ENCODE measurements at places on chromosomes 6 and 20. TPM values are rescaled to one million over a fixed set of nuclear protein-coding genes. Genes with fewer than 3 reads are reported as not detected.

Gene PRR18
- total RNA-seq: 0.20 TPM

Gene PRPH2
- 2.8 TPM for total RNA-seq

Gene SALL4
- total RNA-seq: 2.7 TPM

Gene PPARD
- 7.9 TPM for total RNA-seq

Gene CCDC28A
- total RNA-seq: 15.0 TPM

Gene ASIP
- total RNA-seq: 7.6 TPM

DNA sequence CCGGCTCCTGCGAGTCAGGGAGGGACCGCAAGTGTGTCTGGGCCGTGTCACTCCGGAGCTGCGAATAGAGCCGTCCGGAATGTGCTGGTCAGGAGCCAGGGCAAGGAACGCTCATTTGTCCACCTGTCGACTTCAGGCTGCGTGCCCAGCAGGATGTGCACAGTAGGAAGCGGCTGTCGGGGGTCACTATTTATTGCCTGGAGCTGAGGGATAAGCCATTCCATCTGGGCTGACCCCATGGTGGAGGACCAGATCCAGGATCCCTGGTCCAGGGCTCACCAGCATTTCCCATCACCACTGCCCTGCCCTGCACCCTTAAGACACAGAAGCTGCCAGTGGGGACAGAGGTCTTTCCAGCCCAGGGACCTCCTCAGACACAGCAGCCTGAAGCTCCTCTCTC, 14.7 kb downstream of the NTSR1 start:
- no peak for DNase-seq

DNA sequence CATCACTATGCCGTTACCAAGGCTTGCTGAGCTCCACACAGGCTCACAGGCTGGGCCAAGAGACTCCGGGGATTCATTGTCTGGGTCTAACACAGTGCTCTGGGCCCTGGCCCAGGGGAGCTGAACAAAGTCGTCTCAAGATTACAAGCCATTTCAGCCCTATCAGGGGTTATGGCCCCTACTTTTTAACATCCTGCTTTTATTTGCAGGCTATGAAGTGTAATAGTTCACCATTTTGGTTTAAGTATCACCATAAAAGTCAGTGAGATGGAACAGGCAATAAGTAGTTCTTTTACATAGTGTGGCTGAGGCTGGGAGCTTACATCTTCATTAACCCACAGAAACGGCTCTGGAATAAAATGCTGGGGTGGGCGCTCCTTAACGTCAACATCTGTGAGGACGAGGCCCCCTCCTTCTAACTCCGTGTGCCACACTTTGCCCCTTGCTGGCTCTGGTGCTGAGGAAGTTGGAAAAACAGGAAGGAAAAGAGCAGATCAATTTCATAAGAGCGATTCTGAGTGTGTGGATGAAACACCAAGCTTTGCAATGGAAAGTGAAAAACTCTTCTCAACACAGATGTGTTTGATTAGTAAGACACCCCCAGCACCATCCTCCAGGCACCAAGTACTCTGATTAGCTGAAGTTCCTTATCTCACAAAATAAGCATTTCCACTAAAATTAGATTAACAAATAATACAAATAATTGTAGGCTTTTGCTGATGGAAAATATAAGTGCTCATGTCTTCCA, 447.3 kb downstream of the MAFB start:
- DNase-seq: no peak

- no peak for DNase-seq
Measured at GRCh38 chr6:134937426-134937825, 12.5 kb downstream of the ALDH8A1 start.

- no peak for DNase-seq
Measured at GRCh38 chr6:114315831-114316595, 26.8 kb downstream of the HS3ST5 start.

DNA sequence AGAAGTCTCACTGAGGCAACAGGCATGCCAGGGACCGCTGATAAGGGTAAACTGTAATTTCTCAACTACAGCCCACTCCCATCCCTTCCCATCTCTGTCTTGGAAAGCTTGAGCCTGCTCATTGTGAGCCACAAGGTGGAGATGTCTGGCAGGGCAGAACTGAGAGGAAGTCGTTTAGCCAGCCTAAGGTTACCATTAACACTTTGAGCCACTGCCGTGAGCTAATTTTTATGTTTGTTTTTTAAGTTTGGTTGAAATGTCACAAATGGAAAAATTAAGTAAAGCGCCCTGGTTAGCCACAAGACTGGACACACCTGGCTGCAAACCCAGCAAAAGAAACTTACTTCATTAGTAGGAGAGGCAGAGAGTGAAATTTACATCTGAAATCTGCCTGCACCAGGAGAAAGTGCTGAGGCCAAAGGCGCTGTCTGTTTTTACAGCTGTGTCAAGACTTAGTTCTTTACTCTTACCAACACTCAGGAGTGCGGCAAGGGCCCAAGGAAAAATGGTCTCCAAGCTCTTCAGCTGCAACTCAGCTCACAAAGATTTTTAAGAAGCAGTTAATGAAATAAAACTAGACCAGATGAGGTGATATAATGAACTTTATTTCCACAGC, 50.0 kb upstream of the FAM83C start:
- DNase-seq: no peak

GRCh38 chr20:36908603-36909002, 32.7 kb downstream of the TLDC2 start:
- DNase-seq: no peak

DNA sequence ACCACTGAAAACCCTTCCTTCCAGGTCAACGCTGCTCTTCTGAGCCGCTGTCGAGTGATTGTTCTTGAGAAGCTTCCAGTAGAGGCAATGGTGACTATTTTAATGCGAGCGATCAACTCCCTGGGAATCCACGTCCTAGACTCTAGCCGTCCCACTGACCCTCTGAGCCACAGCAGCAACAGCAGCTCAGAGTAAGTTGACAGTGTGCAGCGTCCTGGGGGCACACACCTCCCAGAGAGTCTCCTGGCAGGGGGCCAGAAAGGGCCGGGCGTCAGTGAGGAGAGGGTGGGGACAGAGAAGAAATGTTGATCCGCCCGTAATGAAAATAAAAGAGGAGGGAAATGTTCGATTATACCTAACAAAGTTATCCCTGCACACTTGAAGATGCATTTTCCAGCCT, 5.0 kb downstream of the WRNIP1 start:
- no peak for DNase-seq

DNA sequence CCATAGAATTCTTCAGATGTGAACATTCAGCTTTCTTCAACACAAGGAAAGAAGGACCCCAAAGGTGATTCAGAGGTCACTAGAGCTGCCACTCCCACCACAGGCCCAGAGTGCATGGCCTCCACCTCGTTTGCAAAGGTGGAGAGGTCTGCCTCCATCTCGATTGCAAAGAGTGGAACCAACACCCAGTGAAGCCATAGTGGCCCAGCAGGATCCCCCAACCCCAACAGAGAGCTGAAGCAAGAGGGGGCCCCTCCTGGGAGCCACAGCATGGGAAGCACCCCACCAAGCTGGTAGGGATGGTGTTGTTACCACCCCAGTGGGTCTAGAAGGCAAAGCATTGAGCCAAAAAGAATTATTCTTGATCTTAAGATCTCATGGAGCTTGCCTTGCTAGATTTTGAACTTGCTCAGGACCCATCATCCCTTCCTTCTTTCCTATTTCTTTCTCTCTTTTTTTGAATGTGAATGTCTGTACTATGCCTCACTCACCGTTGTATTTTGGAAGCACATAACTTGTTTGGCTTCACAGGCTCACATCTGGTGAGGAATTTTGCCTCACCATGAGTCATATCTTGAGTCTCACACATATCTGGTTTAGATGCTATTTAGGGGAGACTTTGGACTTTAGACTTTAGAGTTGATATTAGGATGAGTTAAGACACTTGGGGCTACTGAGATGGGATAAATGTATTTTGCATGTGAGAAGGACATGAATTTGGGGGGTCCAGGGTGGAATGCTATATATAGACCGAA, 119.2 kb downstream of the ANKRD60 start:
- DNase-seq: no peak

- peak; percentile 77 for DNase-seq
Measured at GRCh38 chr6:161393839-161394364, 120.0 kb upstream of the AGPAT4 start.
